ENCODE measurements at places on chromosomes 16 and 17.

DNA sequence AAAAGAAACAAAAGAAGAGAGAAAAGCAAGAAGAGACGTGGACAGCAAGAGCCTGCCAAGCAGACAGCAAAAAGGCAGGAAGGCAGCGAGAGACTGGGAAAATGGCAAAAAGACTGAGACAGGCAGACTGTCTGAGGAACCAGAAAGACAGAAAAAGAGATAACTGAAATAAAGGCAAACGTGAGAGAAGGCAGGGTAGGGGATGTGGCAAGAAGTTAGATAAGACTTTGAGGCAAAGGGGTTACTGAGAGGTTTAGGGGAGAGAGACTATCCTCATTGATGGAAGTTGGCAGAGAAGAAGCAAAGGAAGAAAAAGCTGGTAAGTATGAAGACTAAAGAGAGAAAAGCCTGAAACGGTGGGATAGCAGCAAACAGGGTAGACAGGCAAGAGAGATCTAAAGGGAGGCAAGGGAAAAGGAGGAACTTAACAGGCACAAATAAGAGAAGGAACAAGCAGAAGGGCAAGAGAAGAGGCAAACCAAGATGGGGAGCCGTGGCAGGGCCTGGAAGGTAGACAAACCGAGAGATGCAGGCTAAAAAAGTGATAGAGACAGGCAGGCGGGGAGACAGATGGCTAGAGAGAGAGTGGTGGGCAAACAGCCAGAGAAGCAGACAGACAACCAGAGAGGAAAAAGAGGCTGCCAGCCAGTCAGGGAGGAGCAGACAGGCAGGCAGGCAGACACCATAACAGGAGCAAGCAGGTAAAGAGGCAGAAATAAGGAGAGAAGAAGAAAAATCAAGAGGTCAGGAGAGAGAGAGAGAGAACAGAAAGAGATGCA, 7.1 kb upstream of the CHD3 start:
- no peak for DNase-seq

DNA sequence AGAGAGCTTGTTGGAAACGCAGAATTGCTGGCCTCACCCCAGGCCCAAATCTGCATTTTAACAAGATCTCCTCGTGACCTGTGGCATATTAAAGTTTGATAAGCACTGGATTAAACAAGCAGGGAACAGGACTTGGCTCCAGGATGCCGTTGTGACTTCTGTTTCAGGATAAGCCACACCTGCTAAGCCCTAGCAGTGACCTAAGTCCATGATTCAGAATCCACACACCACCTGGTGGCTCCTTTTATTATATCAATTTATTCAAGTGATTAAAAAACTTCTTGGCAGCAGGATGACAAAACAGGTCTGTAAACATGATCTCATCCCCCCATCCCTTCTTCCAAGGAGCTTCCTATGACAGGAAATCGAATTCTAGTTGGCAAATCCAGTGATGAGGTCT, 9.1 kb downstream of the NAGPA start:
- DNase-seq: peak; percentile 70

GRCh38 chr16:5460701-5461100, 363.1 kb upstream of the EEF2KMT start:
- no peak for DNase-seq

GRCh38 chr17:42034059-42034458, 14.2 kb downstream of the NKIRAS2 start:
- DNase-seq: no peak

DNA sequence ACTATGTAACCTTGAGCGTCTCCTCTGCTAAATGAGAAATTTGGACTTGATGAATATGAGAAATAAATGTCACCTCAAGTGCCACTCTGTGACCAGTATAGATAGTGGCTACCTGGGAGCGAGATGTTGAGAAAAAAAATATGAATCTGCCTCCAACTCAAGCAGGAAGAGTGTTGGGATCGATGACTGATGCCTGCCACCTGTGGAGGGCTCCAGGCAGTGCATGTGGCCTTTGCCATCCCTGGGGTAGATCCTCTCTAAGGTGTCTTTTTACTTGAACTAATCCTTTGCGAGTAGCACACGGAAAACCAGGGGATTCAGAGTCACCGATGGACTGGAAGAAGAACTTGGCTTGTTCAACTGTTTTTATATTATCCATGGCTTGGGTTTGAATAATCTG, 9.4 kb downstream of the CCDC182 start:
- peak; percentile 33 for DNase-seq

DNA sequence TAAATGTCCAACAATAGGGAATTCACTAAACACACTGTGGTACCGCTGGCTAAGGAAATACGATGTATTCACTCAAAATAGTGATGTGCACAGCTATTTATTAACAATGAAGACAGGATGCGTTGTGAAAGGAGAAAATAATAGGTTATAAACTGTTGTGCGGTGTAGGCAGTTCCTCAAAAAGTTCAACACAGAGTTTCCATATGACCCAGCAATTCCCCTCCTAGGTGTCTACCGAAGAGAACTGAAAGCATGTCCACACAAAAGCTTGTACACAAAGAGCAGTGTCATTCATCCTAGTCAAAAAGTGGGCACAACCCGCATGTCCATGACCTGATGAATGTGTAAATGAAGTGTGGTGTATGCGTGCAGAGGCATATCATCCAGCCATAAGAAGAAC, 1.2 kb upstream of the CES1 start:
- DNase-seq: no peak

GRCh38 chr17:64385187-64386083, 5.2 kb downstream of the PECAM1 start:
- DNase-seq: peak; percentile 60

- no peak for DNase-seq
Measured at GRCh38 chr17:39867084-39867879, 720 bp upstream of the ZPBP2 start.

- DNase-seq: no peak
Measured at GRCh38 chr17:7233701-7234082, 625 bp downstream of the DVL2 start.

- no peak for DNase-seq
Measured at GRCh38 chr17:80844418-80844990, 147.1 kb upstream of the CHMP6 start.

- DNase-seq: no peak
Measured at GRCh38 chr16:31143694-31144148, 6.1 kb downstream of the PRSS36 start.

GRCh38 chr16:684961-685696, 995 bp upstream of the JMJD8 start:
- DNase-seq: no peak

DNA sequence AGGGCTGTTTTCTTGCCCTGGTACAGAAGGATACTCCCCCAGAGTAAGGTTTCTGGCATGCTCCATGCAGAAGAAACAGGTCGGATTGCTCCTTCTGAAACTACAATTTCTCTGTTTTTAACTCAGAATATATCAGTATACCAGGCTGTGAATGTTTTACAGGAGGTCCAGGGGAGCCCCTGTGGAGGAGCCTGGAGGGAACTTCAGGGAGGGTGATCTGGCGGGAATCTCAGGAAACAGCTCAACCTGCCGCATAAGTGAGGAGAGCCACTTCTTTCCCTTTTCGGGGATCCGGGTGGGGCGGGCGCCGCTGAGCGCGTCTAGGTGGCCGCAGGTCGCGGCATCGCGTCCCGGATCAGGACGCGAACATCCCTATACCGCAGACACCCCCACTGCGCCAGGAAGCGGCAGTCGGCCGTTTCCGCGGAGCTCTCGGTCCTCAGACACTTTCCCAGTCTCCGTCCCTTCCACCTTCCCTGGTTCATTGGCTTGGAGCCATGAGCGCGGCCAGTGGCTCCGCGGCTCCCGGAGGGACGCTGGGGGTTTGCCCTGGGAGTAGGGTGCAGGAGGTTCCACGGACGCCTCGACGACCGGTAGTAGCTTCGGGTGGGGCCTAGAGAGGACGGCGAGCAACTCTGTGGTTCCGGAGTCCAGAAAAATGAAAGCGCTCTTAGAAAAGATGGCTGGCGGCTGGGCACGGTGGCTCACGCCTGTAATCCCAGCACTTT, 3.1 kb upstream of the ZNF764 start:
- no peak for DNase-seq

DNA sequence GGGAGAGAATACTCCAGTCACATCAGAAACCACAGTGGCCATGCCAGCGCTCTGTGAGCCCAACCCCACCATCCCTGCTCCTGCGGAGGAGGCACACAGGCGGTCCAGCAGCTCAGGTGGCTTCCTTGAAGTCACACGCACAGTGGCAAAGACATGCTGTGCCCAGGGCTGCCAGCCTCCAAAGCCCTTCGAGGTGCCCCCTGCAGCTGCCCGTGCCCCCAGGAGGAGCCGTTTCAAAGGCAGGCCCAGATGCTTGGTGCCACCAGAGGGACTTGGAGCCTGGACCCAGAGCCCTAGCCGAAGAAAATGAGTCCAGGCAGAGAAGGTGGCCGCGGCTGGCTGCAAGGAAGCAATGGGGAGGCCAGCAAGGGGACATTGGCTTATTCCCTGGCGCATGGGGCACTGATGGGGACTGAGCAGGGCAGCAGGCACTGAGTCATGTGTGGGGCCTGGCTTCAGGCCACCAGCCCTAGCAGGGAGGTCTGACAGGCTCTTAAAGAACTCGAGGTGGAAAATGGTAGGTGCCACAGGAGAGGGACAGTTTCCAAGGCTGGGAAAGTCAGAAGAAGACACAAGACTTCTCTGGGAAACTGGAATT, 17.2 kb upstream of the CACNG1 start:
- DNase-seq: peak; percentile 5

DNA sequence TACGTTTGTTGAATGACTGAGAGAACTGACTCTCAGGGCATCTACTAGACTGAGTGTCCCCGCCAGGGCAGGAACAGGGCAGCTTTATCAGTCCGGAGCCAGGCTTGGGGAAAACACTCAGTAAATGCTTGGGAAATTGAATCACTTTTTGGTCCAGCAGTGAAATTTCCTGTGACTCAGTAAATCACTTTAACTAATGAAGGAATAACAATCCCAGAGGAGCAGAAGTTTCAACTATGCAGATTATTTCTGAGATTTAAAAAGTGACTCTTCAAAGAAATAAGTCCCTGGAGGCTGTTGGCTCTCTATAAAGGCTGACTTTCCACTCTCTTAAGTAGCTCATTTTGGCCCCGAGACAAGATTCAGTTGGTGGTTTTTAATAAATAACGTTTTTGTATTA, 101.8 kb downstream of the FOXL1 start:
- peak; percentile 55 for DNase-seq

- DNase-seq: no peak
Measured at GRCh38 chr17:72604518-72604917, 483.7 kb downstream of the SOX9 start.

DNA sequence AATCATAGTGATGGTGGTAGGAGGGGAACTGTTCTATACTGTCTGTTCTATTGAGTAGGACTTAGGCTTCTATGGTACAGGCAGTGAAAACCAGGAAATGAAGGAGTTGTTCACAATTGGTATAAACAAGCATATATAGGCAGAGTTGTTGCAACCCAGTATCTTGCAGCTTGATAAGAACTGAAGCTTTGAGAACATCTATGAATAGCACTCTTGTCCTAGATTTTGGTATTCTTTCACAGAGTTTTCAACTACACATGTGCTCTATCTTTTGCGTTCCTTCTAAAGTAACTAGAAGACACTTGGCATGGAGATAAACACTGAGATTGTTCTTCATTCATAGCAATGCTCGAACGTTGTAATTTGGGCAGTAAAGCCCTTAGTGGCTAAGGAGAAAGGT, 91.8 kb downstream of the KCNJ2 start:
- no peak for DNase-seq

DNA sequence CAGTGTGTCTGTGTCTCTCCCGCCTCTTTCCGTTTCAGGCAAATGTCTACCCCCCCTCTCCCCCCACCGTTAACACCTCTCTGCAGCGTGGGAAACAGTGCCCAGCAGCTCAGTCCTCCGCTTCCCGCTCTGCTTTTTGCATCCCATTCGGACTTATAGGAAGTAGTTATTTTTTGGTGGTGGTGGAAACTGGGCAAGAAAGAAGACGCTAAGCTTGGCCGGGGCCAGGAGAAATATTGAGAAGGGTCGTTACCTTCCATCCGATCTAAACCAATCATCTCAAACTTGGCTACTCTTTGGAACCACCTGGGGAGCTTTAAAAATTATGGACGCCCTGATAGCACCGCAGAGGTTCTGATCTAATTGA, 499 bp upstream of the HLF start:
- DNase-seq: no peak

DNA sequence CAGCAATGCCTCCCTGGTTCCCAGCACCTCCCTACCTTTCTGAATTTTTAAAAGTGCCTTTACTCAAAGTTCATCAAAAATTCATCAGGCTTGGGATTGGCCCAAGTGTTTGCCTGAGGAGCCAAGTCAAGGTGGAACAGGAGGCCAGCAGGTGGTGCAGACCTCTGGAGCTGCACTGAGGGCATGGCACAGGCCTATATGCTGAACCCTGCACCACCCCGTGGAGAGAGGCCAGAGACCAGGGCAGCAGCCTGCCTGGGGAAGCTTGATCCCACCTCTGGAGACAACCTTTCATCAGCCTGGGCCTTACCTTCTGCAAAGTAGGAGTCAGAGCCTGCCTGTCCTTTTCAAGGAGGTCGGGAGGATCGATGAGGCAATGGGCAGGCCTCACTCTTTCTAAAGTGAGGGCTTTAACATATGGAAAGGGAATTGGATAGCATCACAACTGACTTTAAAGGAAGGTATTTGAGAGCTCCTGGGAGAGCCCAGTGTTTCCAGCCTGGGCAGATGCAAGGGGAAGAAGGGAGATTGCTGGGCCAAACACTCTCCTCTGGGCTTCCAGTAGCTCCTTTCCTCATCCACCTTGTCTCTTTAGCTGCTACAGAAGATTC, 31.8 kb upstream of the TMEM132E start:
- DNase-seq: no peak

- no peak for DNase-seq
Measured at GRCh38 chr17:77474292-77474988, 333.7 kb downstream of the SEC14L1 start.

GRCh38 chr16:47056688-47057629, 83.5 kb upstream of the DNAJA2 start:
- DNase-seq: no peak

DNA sequence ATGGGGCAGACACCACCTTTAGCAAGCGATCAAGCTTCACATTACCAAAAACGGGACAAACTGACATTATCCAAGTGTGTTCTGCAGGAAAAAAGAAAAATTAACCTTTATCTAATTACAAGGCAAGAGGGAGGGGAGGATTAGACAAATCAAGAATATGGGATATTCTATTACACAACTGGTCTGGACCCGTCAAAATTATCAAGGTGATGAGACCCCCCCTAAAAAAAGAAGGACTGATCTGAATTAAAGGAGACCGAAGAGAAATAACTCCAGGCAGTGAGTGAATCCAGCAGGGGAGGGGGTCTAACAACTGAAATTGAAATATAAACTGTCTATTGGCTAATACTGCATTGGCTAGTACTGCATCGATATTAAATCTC, 424 bp upstream of the NUBP1 start:
- DNase-seq: no peak

DNA sequence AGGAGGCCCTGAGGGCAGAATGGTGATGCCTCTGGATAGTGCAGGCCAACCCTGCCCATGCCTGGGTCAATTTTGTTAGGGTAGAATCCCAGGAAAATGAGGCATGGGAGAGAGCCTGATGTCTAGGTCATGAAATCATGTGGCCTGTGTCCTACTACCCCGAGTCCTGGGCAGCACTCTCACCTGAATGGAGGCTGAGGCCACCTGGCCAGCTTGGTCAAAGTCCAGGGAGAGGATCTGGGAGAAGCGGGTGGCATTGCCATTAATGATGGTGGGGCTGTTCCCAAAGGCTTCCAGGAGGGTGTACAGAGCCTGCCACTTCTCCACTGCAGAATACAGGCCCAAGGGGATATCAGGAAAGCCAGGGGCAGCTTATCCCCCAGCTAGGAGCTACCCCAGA, 59.8 kb downstream of the MYO18A start:
- no peak for DNase-seq

- DNase-seq: no peak
Measured at GRCh38 chr17:57606111-57606875, 138.8 kb downstream of the CCDC182 start.
